ENCODE measurements at places on chromosomes 4 and X.

DNA sequence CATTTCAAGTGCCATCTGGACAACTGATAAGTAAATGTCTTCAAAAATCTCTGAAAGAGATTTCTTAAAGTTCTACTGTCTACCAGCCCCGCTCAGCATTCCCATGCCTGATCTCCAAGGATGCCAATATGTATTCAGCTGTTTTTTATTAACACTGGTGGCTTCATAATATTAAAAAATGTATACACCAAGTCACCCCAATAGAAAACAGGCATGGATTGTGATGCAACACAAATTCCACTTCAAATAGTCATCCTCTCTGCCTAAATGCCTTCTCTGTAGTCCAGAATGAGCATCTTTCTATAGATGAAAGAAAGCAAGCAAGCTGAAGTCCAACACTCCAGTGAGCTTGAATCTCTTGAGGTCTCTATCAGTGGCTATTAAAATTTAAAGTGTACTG, 152.2 kb upstream of the PPARGC1A start:
- DNase-seq = no peak
- no peak overlapping the region for H3K27ac ChIP-seq
- H3K36me3 ChIP-seq = no peaks in the 10 kb centered on the region
- no peak overlapping the region for H3K4me3 ChIP-seq
- no peaks in the 10 kb centered on the region for H3K4me1 ChIP-seq

- no peak for DNase-seq
- peaks cover 29% of the 10 kb centered on the region for H3K4me1 ChIP-seq
- H3K4me3 ChIP-seq = peak overlapping the region; percentile 69
- peaks cover 5% of the 10 kb centered on the region for H3K36me3 ChIP-seq
These were observed 64.1 kb downstream of the TMA16 start for GRCh38 chr4:163558539-163559044.

- H3K27me3 ChIP-seq = no peaks in the 10 kb centered on the region
- H3K27ac ChIP-seq = peak overlapping the region; percentile 39
- peaks cover 49% of the 10 kb centered on the region for H3K4me1 ChIP-seq
- H3K4me3 ChIP-seq = peak overlapping the region; percentile 98
- DNase-seq = peak; percentile 10
These were observed 759 bp upstream of the TBC1D1 start for GRCh38 chr4:37889849-37890800.

DNA sequence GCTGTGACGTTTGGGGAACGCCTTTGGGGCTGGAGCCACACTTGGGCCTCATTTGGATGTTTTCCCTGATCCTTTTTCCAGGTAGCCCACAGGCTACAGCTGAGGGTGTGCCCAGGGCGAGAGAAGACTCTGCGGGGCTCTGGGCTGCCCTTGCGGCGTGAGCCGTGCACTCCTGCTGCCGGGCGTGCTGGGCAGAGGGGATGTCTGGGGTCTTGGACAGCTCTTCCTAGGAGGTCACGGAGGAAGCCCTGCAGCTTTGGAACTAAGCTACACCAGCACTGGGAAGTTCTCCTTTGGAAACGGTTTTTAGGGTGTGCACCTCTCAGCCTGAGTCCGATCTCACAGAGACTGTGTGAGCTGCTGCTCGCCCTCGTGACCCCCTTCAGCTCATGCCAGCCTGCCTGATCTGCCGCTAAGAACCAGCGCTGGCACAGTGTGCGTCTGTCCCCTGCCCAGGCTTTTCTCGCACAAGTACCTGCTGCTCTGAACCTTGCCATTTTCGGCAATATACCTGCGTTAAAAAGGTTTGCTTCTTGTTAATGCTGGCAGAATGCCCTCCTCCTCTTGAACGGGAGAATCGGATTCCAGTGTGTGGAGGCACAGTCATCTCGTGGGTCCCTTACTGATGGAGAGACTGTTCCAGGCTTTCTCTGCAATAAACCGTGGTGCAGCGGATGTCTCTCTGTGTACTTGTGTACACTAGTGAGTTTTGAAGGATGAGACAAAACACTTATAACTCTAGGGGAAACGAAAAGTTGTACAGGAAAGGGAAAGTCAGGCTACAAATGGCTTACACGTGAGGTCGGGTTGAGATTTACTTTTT, 14.3 kb downstream of the MSANTD1 start:
- no peak overlapping the region for H3K4me3 ChIP-seq
- no peaks in the 10 kb centered on the region for H3K36me3 ChIP-seq
- no peaks in the 10 kb centered on the region for H3K4me1 ChIP-seq
- DNase-seq = no peak

GRCh38 chrX:9953396-9953795, 13.8 kb upstream of the CLDN34 start:
- no peak overlapping the region for H3K4me3 ChIP-seq
- no peak overlapping the region for H3K27ac ChIP-seq
- H3K27me3 ChIP-seq = peaks cover 5% of the 10 kb centered on the region
- no peaks in the 10 kb centered on the region for H3K36me3 ChIP-seq

GRCh38 chrX:55546956-55547355, 57.3 kb upstream of the USP51 start:
- no peaks in the 10 kb centered on the region for H3K4me1 ChIP-seq
- no peaks in the 10 kb centered on the region for H3K36me3 ChIP-seq
- no peak overlapping the region for H3K4me3 ChIP-seq
- DNase-seq = no peak
- no peaks in the 10 kb centered on the region for H3K27me3 ChIP-seq

DNA sequence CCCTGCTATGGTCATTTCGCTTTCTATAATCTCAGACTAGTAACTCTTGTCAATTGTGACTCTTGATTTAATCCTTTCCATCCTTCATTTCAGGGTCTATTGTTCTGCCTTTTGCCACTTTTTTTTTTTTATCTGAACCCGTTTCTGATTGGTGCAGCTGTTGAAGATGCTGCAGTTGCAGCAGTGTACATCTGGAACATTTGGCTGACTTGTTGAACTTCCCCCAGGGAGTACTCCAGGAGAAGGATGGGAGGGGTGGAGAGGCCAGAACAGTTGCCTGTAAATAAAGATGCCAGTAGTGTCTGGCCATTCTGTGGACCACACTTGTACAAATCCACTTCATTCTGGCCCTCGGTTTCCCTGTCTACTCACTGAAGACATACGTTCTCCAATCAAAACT, 1.0 kb upstream of the EDA start:
- no peaks in the 10 kb centered on the region for H3K36me3 ChIP-seq
- peaks cover 7% of the 10 kb centered on the region for H3K4me1 ChIP-seq
- H3K27me3 ChIP-seq = peaks cover 12% of the 10 kb centered on the region
- H3K4me3 ChIP-seq = peak overlapping the region; percentile 57

DNA sequence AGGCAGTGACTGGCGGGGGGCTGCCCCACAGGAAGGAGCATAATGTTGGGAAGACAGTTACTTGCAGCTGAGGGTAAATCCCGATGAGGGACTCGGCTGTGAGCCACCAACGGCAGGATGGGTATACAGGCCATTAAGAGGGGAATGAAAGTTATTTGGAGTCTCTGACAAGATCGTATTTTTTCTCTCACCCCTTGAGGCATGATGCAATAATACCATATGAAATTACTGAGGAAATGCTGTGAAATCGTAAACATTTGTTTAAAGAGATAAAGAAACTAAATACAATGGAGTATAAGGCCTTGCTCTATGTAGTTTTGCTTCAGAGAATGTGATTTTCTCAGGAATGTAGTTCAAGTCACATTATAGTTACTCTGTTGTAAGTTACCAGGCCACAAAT, 12.7 kb downstream of the IL1RAPL1 start:
- H3K27me3 ChIP-seq = no peaks in the 10 kb centered on the region
- no peak overlapping the region for H3K4me3 ChIP-seq
- no peaks in the 10 kb centered on the region for H3K4me1 ChIP-seq

GRCh38 chrX:23945206-23945605, 37.4 kb downstream of the CXorf58 start:
- H3K4me3 ChIP-seq = no peak overlapping the region
- H3K27me3 ChIP-seq = no peaks in the 10 kb centered on the region
- DNase-seq = no peak
- peaks cover 4% of the 10 kb centered on the region for H3K4me1 ChIP-seq
- peaks cover 39% of the 10 kb centered on the region for H3K36me3 ChIP-seq
- no peak overlapping the region for H3K27ac ChIP-seq

DNA sequence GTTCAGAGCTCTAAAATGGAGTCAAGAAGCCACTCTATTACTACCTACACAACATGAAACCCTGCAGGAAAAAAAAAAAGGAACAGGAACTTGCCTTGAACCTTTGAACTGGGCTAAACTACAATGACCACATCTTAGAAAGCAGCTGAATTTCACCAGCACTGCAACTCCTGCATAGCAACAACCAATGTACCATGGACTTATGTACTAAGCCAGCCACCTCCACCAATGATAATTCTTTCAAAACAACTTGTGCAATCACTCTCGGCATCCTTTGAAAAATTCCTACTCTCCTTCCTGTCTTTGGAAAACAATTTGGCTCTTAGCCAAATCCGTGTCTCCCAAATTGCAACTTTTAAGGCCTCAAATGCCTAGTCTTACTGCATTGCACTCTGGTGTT, 26.8 kb upstream of the FMR1 start:
- peaks cover 6% of the 10 kb centered on the region for H3K4me1 ChIP-seq
- H3K4me3 ChIP-seq = no peak overlapping the region
- no peak overlapping the region for H3K27ac ChIP-seq

DNA sequence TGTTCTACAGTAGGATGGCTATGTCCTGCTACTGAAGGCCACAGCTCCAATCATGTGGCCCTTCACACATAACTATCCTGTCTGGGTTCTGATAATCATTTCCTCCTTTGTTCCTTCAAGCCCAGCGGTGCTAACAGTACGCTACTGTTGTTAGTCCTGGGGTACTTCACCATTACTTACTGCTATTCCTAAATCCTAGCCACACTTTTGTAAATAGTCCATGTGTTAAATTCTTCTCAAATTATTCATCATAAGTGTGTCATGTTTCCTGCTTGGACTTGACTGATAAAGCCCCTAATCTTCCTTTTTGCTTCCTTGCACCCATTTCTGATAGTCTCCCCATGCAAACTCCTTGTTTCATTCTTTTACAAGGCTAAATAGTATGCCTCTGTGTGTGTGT, 332.6 kb downstream of the FGF13 start:
- DNase-seq = no peak
- H3K4me3 ChIP-seq = no peak overlapping the region
- H3K27me3 ChIP-seq = no peaks in the 10 kb centered on the region
- no peaks in the 10 kb centered on the region for H3K4me1 ChIP-seq
- peaks cover 2% of the 10 kb centered on the region for H3K36me3 ChIP-seq

DNA sequence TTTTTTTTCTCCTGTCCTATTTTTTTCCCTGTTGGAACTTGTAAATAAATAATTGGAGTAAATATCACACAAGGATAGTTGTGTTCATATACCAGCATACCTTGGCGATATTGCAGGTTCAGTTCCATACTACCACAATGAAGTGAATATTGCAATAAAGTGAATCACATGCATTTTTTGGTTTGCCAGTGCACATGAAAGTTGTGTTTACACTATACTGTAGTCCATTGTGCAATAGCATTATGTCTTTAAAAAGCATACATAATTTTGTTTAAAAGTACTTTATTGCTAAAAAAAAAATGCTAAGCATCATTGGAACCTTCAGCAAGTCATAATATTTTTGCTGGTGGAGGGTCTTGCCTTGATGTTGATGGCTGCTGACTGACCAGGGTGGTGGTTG, 88.6 kb downstream of the GSTCD start:
- peaks cover 17% of the 10 kb centered on the region for H3K36me3 ChIP-seq
- H3K4me1 ChIP-seq = no peaks in the 10 kb centered on the region
- H3K27ac ChIP-seq = no peak overlapping the region
- no peaks in the 10 kb centered on the region for H3K27me3 ChIP-seq

- H3K36me3 ChIP-seq = no peaks in the 10 kb centered on the region
- H3K4me1 ChIP-seq = no peaks in the 10 kb centered on the region
- H3K4me3 ChIP-seq = no peak overlapping the region
- DNase-seq = no peak
- no peak overlapping the region for H3K27ac ChIP-seq
These were observed 349.9 kb downstream of the BMPR1B start for GRCh38 chr4:95107635-95108034.

DNA sequence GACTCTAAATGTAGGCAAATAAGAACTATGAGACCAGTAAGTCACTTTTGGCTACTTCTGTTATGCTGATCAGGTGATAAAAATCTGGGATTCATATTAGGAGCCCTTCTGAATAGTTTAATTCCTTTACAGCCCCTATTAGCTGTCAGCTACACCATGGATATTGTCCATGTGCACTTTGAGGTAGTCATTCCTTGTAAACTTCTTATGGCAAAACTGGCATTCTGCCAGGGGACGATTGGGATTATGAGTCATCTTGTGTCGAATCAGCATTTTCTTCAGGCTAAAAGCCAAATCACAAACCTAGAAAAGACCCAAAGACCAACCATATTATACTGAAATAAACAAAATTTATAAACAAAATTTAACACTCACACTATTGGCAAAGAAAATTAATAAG, 227.6 kb downstream of the PRDM5 start:
- no peaks in the 10 kb centered on the region for H3K4me1 ChIP-seq
- no peak overlapping the region for H3K4me3 ChIP-seq
- H3K27ac ChIP-seq = no peak overlapping the region
- no peak for DNase-seq

GRCh38 chrX:149458586-149458985, 46.5 kb downstream of the IDS start:
- H3K36me3 ChIP-seq = no peaks in the 10 kb centered on the region
- DNase-seq = no peak
- no peak overlapping the region for H3K27ac ChIP-seq
- no peaks in the 10 kb centered on the region for H3K4me1 ChIP-seq
- H3K4me3 ChIP-seq = no peak overlapping the region

DNA sequence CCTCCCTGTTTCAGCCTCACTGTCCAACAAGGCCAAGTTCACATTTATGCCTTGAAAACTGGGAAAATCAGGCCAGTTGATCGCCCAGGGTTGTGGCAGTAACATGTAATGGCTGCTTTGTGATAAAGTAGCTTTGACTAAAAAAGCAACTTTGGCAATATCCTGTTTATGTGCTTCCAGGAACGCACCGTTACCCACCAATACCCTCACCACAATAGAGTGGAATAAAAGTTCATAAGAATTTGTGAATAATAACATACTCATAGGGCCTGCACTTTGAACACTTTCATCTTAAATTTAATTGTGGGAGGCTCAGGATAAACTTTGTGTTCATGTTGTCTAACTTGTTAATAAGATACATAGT, 80.7 kb upstream of the MAML3 start:
- H3K36me3 ChIP-seq = no peaks in the 10 kb centered on the region
- no peak for DNase-seq
- H3K27me3 ChIP-seq = peaks cover 16% of the 10 kb centered on the region
- H3K4me3 ChIP-seq = peak overlapping the region; percentile 39
- peak overlapping the region; percentile 81 for H3K27ac ChIP-seq

GRCh38 chr4:55158957-55159356, 33.6 kb upstream of the KDR start:
- H3K27ac ChIP-seq = no peak overlapping the region
- no peaks in the 10 kb centered on the region for H3K4me1 ChIP-seq
- peaks cover 8% of the 10 kb centered on the region for H3K27me3 ChIP-seq
- no peak for DNase-seq
- H3K4me3 ChIP-seq = no peak overlapping the region

GRCh38 chr4:17385403-17385802, 126.5 kb downstream of the QDPR start:
- H3K4me1 ChIP-seq = peaks cover 19% of the 10 kb centered on the region
- DNase-seq = no peak
- H3K4me3 ChIP-seq = no peak overlapping the region

Measured in naive thymus-derived CD8-positive, alpha-beta T cell (primary cell).